CD8-positive, alpha-beta memory T cell (primary cell): ENCODE measurements at places on chromosomes 12 and 14.
A peak's percentile ranks its signal among the peaks of the same experiment; 100 is the strongest.

DNA sequence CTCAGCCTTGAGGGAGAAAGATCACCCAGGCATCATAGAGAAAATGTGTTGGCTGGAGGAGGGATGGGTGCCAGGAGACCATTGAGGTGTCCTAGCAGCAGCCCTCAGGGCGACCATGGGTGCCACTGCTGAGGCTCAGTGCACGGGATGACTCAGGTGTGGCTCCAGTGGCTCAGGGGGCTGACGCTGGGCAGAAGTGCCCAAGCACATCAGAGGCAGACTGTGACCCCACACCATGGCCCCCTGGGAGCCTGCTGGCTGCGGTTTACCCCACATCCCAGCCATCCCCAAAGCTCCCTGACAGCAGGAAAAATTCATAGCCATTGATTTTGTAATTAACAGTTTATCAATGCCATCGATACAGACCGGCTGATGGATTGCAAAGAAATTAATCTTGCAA, 120.7 kb downstream of the ESRRB start:
- DNase-seq: no peak

DNA sequence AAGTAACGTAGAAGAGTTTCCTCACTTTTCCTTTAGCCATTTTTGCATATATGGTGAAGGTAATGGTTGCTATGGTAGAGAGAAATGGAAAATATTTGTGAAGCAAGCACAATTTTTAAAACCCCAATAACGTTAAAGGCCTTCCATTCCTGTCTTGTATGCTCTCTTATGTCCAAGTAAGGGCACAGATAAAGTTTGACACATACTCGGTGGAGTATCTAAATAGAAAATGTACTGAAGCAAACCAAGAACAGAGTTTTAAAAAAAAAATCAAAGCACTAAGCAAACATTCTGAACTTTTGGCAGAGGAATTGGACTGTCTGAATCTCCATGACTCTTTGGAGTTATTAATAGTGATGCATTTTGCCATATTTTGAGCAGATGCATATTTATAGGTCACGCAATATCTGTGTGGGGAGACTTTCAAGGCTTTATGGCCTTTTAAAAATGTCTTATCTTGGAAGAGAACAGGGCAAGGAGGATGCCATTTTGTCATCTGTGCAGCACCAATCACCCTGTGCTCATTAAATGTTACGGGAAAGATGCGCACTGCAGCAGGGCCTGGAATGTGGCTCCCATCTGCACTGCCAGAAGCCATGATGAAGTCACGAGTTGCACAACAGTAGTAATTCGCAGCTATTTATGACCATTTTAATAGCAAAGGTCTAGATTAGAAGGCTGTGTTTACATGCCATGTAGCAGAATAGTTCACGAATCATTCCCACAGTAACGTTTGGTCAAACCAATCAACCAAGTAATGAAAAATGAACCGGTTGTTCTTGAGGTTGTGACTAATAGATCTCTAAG, 23.3 kb upstream of the AMIGO2 start:
- no peak for DNase-seq

- DNase-seq: no peak
Measured at GRCh38 chr12:105507311-105508038, 177.0 kb downstream of the C12orf75 start.

GRCh38 chr12:12724421-12725085, 7.4 kb downstream of the CDKN1B start:
- no peak for DNase-seq

DNA sequence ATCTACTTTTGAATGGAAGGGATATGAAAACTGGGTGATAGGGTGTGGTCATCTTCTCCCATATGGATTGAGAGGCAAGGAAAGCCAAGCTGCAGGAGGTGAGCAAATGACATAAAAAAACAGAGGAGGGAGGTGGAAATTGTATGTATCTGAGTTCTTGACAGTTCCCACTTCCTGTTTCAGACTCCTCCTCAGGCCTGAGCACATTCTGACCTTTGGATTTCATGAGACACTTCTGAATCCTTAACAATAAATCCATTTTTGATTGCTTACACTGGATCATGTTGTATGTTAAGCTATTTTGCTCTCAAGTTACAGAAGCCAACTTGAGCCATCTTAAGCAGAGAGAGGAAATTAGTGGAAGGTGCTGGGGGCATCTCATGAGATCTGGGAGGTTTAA, 11.6 kb upstream of the SRSF5 start:
- DNase-seq: no peak

GRCh38 chr12:49750027-49750995, 9.0 kb downstream of the TMBIM6 start:
- no peak for DNase-seq

GRCh38 chr12:115572440-115572839, 705.1 kb downstream of the MED13L start:
- DNase-seq: no peak

DNA sequence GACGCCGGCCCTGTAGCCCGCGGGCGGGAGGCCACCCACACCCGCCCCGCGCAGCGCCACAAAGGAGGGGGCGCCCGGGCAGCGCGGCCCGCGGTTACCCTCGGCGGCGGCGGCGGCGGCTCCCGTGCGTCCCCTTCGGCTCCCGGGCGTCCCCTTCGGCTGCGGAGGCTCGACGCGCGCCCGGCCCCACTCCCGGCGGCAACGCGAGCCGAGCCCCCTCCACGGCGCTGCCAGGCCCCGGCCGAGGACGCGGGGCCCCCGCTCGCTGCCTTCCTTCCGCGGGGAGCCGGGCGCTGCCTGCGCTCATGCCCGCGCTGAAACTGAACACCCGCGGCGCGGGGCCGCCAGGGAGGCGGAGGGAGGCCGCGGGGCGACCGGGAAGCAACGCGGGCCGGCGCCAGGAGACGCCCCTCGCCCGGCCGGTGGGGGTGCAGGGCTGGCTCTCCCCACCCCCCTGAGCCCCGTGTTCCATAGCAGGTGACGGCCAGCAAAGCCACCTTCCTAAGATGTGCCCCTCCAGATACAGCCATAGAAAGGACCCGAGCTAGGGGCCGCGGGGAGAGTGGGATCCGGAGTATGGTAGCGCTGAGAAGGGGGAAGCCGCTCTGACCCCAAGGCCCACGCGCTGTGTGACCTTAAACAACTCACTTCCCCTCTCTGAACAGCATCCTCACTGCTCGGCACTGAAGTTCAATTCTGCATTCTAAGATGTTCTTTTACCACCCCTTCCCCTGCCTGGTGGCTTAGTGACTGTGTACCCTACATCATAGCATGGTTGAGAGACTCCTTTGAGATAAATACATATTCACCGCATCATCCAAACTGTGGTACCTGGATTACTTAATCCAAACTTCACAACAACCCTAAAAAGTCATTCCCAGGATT, 42.8 kb downstream of the KDM2B start:
- DNase-seq: peak; percentile 58

GRCh38 chr12:43052441-43052840, 462.9 kb upstream of the PRICKLE1 start:
- DNase-seq: no peak

- no peak for DNase-seq
Measured at GRCh38 chr14:74488786-74489397, 4.2 kb downstream of the NPC2 start.

DNA sequence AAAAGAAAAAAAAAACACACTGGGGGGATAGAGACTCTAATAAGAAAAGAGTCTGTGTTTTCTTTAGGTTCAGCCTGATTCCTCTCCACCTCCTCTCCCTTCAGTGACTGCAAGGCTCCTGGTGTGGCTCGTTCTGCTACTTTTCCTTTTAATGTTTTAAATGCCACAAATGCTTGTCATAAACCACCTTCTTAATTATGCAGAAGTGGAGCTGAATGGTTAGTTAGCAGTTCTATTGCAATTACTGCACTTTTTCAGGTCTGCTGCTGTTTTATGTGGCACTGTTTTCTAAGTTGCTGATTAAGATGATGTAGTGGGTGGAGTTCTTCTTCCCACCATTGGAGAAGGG, 878.1 kb downstream of the DIO2 start:
- no peak for DNase-seq

DNA sequence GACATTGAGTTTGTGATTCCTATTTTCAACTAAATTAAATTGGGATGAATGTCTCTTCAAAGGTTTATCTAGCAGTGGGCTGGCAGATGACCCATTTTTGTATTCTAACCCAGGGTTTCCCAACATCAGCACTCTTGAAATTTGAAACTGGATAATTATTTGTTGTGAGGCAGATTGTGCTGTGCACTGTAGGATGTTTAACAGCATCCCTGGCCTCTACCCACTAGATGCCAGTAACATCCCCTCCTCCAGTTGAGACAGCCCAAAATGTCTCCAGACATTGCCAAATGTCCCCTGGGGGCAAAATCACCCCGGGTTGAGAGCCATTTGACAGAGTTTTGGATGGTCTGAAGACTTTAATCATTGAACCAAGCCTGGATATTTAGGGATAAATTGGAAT, 11.1 kb downstream of the DAAM1 start:
- DNase-seq: no peak

- DNase-seq: no peak
Measured at GRCh38 chr14:61623927-61624326, 71.4 kb upstream of the HIF1A start.

DNA sequence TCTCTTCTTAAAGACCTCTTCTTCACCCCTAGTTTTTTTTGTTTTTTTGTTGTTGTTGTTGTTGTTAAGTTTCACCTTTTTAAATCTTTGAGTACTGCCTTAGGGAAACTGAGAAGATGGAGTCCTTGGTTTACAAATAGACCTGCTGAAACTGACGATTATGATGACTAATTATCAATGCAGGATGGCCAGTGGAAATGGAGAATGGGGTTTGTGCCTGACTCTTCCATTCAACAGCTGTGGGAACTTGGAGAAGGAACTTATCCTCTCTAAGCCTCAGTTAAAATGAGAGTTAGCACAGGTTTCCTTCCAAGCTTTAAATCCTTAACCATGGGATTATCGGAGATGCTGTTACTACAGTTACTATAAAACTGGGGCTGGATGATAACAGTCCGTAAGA, 66.7 kb upstream of the PNMA1 start:
- DNase-seq: no peak

GRCh38 chr14:59566296-59566695, 10.3 kb downstream of the CCDC175 start:
- DNase-seq: no peak

GRCh38 chr14:47662466-47662865, 12.9 kb downstream of the MDGA2 start:
- DNase-seq: no peak

DNA sequence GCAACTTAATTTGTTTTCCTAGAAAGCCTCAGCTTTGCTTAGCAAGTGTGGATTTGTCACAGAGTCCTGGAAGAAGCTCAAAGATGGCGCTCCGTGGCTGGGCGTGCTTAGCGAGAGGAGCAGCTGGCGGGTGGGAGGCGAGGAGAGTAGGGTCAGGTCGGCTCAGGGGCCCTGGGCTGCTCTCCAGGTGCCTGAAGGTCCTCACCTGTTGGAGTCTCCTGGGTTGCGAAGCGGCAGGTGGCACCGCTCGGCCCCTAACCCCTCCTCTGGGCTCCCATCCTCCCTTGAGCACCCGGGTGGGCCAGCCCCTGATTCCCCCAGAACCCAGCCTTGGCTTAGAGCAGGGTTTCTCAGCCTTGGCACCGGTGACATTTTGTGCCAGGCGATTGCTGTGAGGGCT, 25.1 kb downstream of the LRTM2 start:
- DNase-seq: no peak

GRCh38 chr12:50720085-50720484, 43.8 kb upstream of the ATF1 start:
- DNase-seq: no peak

DNA sequence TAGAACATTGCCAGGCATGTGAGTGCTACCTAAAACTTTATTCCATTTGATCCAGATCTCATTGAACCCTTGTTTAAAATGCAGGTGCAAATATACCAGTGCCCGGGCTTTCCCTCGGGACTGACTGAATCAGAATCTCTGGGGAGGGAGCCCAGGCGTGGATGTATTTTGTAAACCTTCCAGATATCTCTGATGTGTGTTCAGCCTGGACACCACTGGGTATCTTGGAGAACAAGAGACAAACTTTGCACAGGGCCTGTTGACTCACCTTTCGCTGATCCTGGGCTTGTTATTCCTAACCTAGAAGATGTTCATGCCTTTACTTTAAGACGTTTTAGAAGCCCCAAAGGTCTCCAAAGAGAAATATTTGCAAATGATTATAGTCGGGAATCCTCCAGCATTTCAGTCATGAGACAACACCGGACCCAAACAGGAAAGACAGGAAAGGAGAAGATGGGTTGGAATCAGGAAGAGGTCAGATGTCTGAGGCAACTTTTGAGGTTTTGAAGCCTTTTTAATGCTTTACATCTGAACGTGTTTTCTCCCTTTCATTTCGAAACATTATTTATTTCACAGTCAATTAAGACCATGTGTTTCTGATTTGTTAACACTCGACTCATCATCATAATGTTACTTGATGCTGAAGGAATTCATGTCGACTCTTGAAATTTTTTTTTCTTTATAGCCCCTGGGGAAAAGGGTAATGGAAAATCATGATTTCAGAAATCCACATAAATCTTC, 118.6 kb downstream of the PLXNC1 start:
- DNase-seq: no peak

DNA sequence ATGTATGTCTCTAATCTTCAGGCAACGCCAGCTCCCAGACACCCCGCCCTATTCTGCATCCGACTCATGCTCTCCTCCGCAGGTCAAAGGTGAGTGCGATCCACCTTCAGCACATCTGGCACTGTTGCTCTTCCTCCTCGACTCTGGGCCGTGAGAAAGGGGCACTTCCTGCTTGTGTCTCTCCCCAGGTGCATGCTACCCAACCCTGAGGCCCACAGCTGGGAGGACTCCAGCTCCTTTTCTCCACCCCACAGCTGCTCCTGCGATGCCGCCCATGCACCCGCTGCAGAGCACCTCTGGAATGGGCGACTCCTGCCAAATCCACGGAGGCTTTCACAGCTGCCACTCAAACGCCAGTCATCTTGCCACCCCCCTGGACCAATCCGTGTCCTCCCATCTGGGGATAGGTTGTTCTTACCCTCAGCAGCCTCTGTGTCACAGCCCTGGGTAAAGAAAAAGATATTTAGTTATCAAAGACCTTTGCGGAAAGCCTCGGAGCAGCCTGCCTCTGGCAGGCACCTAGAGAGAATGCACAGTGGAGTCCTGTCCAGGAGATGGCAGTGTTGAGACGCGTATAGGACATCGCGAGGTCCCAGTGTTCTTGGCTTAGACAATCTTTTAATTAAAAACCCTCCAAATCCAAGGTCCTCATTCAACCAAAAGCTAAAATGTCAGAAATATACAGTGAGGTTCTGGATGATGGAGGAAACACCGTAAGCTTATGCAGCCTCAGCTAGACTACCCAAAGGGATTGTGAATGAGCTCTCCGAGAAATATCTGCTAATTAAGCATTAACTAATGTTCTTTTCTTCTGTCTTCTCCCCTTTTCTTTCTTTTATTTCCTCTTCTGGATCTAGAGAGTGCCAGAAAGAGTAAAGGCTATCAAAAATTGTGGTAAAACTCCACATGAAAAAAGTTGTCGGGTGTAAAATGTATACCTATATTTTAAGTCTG, 54.3 kb downstream of the MYRFL start:
- DNase-seq: peak; percentile 40

DNA sequence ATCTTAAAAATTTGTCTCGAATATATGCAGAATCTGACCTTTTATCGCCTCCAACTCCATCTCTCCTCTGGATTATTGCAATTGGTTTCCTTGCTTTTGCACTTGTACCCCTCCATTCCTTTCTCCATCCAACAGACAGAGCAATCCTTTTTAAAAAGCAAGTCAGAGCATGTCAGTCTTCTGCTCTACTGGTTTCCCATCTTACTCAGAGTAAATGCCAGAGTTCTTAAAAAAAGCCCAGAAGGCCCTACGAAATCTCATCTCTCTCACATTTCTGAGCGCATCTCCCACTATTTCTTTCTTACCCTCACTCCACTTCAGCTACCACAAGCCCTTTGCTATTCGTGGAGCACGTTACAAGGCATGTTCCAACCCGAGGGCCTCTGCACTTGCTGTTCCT, 236.9 kb upstream of the DDHD1 start:
- no peak for DNase-seq
